ENCODE measurements at places on chromosomes 7 and 10. TPM values are rescaled to one million over a fixed set of nuclear protein-coding genes. Genes with fewer than 3 reads are reported as not detected.
A peak's percentile ranks its signal among the peaks of the same experiment; 100 is the strongest.

- no peaks in the 10 kb centered on the region for H3K4me1 ChIP-seq
- H3K27ac ChIP-seq, result no peak overlapping the region
- DNase-seq, result peak; percentile 34
- no peaks in the 10 kb centered on the region for H3K36me3 ChIP-seq
- no peaks in the 10 kb centered on the region for H3K27me3 ChIP-seq
Observed at GRCh38 chr7:2958416-2959102, 85.1 kb downstream of the CARD11 start.

- H3K27ac ChIP-seq, result no peak overlapping the region
- H3K36me3 ChIP-seq, result no peaks in the 10 kb centered on the region
- no peak overlapping the region for H3K4me3 ChIP-seq
- no peaks in the 10 kb centered on the region for H3K27me3 ChIP-seq
- no peak for DNase-seq
- H3K4me1 ChIP-seq, result no peaks in the 10 kb centered on the region
Observed at GRCh38 chr10:70477661-70478162, 855 bp upstream of the PALD1 start.

DNA sequence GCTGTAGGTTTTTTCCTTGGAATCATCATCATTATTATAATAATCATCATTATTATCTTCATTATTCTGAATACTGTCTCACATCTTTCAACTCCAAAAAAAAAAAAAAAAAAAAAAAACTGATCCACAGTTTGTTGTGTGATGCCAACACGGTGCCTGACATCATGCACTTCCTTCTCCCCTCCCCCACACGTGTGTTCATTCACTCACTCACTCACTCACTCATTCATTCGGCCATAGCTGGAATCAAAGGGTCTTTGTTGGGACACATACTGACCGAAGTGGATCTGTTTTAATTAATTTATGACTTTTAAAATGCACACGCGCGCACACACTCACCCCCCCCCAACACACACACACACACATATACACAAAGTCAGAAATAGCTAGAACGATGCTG is 177.8 kb downstream of the PIP4K2A start:
- DNase-seq, result no peak
- no peak overlapping the region for H3K4me3 ChIP-seq
- H3K27ac ChIP-seq, result no peak overlapping the region
- H3K4me1 ChIP-seq, result no peaks in the 10 kb centered on the region

GRCh38 chr7:148391591-148391990 is 199.0 kb upstream of the C7orf33 start:
- H3K36me3 ChIP-seq, result no peaks in the 10 kb centered on the region
- DNase-seq, result no peak
- H3K4me3 ChIP-seq, result no peak overlapping the region
- no peaks in the 10 kb centered on the region for H3K4me1 ChIP-seq

Gene PHF14
- 51.8 TPM for total RNA-seq

Gene CALHM1
- total RNA-seq, result not detected

Gene VPS37D
- 1.5 TPM for total RNA-seq

- no peaks in the 10 kb centered on the region for H3K27me3 ChIP-seq
- no peak overlapping the region for H3K4me3 ChIP-seq
- no peak for DNase-seq
- H3K36me3 ChIP-seq, result no peaks in the 10 kb centered on the region
- no peak overlapping the region for H3K27ac ChIP-seq
Observed at GRCh38 chr10:131575877-131576276, 264.4 kb upstream of the TCERG1L start.

- DNase-seq, result no peak
- H3K4me1 ChIP-seq, result no peaks in the 10 kb centered on the region
- no peak overlapping the region for H3K27ac ChIP-seq
- no peak overlapping the region for H3K4me3 ChIP-seq
- no peaks in the 10 kb centered on the region for H3K27me3 ChIP-seq
Observed at GRCh38 chr7:2894118-2894940, 50.2 kb upstream of the GNA12 start.

Gene PLAU
- total RNA-seq, result 33.6 TPM

- no peaks in the 10 kb centered on the region for H3K4me1 ChIP-seq
- DNase-seq, result no peak
- no peaks in the 10 kb centered on the region for H3K27me3 ChIP-seq
Observed at GRCh38 chr10:357201-357950, 222.1 kb downstream of the ZMYND11 start.

Gene ZNF727
- total RNA-seq, result 6.3 TPM

DNA sequence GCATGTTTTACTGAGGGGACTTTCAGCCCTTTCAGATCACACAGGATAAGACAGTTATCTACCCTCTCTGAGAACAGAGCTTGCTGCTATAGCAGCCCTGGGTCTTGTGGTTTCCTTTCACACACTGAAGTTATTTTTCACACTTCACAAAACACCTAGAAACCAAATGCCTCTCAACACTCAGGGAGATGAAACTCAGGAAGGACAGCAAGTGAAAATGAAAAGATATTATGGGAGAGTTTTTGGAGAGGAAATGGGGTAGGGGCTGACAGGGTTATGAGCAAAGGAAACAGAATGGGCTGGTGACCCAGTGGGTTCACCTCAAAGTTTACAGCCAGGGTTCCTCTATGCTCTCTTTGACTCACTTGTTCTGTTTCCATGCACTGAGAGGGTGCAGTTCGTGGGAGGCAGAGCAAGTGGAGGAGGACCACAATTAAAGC is 17.0 kb upstream of the GIMAP2 start:
- no peak overlapping the region for H3K4me3 ChIP-seq
- H3K27me3 ChIP-seq, result no peaks in the 10 kb centered on the region
- no peak for DNase-seq
- no peaks in the 10 kb centered on the region for H3K36me3 ChIP-seq

GRCh38 chr7:55254242-55254595 is 110.9 kb upstream of the LANCL2 start:
- no peaks in the 10 kb centered on the region for H3K36me3 ChIP-seq
- no peaks in the 10 kb centered on the region for H3K4me1 ChIP-seq
- DNase-seq, result no peak

Gene VWDE
- total RNA-seq, result 0.55 TPM

Gene HMX3
- not detected for total RNA-seq

DNA sequence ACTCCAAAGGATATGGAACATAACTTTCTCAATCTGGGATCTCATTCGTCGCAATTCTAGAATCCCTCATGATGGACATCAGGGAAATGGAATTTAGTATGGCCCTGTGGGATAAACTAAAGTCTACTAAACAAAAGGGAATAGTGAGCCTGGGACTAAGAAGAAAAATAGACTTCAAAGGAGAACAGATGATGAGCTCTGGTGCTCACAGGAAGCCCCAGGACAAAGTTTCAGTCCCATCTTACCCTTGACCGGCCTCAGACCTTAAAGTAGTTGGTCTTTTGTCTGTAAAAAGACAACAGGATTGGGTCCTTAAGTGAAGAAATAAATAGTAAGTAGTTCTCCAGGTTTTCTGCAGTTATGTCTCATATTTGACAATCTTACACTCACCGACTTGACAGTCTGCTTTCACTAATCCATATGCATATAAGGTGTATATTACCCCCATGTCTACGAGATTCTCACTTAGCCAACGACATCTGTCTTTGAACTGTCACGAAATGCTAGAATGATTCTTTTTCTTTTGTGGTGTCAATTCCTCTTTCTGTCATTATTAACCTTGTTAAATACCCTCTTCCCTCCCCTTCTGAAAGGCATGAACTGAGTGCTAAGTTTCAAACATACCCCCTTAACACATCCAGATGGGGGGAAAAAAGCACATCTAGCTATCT is 10.9 kb upstream of the IKZF1 start:
- H3K4me1 ChIP-seq, result no peaks in the 10 kb centered on the region
- DNase-seq, result no peak
- no peak overlapping the region for H3K27ac ChIP-seq
- no peak overlapping the region for H3K4me3 ChIP-seq
- no peaks in the 10 kb centered on the region for H3K36me3 ChIP-seq
- no peaks in the 10 kb centered on the region for H3K27me3 ChIP-seq

- H3K4me3 ChIP-seq, result no peak overlapping the region
- no peaks in the 10 kb centered on the region for H3K4me1 ChIP-seq
- H3K27me3 ChIP-seq, result no peaks in the 10 kb centered on the region
- no peaks in the 10 kb centered on the region for H3K36me3 ChIP-seq
Observed at GRCh38 chr10:87038786-87039185, 18.7 kb downstream of the FAM25A start.

- H3K36me3 ChIP-seq, result no peaks in the 10 kb centered on the region
- H3K4me3 ChIP-seq, result no peak overlapping the region
- no peaks in the 10 kb centered on the region for H3K27me3 ChIP-seq
- DNase-seq, result no peak
- no peaks in the 10 kb centered on the region for H3K4me1 ChIP-seq
Observed at GRCh38 chr7:128264477-128264876, 23.4 kb downstream of the LEP start.

GRCh38 chr10:36670621-36671402 is 454.6 kb upstream of the ANKRD30A start:
- no peaks in the 10 kb centered on the region for H3K27me3 ChIP-seq
- no peak overlapping the region for H3K27ac ChIP-seq
- H3K4me3 ChIP-seq, result no peak overlapping the region
- no peaks in the 10 kb centered on the region for H3K4me1 ChIP-seq

Gene RAB19
- not detected for total RNA-seq

DNA sequence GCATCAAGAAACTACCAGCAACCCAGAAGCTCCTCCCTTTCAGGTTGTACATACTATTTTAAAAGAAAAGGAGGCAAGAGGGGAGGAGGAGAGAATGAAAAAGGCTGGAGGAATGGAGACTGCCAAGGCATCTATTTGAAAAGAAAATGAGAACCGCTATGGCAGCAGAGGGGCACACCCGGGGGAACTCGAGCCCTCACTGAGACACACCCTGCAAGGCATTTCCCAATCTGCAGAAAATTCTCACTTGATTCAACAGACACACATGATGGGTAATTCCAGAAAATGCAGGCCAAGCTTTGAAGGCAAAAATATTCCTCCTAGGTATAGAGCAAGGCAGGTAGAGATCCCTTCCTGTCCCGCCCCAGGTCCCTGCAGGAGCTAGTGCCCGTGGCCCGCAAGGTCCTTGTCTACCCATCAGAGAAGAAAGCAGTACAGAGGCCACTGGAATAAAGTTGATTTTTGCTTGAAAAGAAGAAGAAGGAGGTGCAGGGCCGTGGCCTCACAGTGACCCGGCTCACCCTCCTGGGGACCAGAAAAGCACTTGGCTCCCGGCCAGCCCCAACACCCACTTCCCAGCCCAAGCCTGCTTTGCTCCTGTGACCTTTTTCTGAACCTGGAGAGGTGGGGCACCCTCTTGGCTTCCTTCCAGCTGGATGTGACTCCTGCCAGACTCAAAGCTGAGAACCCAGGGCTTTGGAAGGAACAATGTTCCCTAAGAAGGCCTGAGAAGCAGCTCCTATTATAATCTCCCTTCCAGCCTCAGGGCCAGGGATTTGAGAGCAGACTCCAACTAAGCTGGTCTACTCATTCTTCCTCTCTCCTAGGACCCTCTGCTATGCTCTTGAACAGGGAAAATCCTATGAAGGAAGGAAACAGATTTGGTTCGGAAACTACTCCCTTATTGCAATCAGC is 6.2 kb upstream of the PIK3CG start:
- H3K27me3 ChIP-seq, result no peaks in the 10 kb centered on the region
- no peak overlapping the region for H3K4me3 ChIP-seq
- DNase-seq, result peak; percentile 56
- H3K36me3 ChIP-seq, result no peaks in the 10 kb centered on the region
- H3K27ac ChIP-seq, result no peak overlapping the region

DNA sequence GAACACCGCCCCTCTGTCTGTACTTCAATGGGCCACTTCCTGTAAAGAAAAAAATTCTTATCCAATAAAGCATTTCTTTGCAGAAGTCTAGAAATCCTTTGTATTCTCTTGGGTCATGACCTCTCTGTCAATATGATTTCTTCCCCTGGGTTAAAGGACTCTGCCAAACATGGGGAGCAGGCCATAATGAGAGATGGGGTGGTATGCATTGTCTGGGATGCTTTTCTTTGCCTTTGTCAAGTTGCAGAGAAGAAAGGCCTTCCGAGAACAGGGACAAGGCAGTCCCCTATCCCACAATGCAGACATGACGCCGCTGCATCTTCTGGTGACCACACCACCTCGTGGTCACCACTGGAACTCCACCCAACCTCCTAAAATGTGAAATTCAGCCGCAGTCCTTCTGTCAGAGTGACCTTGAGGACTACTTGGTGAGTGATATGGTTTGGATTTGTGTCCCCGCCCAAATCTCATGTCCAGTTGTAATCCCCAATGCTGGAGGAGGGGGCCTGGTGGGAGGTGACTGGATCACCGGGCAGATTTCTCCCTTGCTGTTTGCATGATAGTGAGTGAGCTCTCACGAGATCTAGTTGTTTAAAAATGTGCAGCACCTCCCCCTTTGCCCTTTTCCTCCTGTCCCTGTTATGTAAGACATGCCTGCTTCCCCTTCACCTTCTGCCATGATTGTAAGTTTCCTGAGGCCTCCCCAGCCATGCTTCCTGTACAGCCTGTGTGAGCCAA is 15.2 kb upstream of the FRMPD2 start:
- no peaks in the 10 kb centered on the region for H3K36me3 ChIP-seq
- DNase-seq, result peak; percentile 61
- no peaks in the 10 kb centered on the region for H3K4me1 ChIP-seq
- H3K4me3 ChIP-seq, result no peak overlapping the region
- no peak overlapping the region for H3K27ac ChIP-seq

DNA sequence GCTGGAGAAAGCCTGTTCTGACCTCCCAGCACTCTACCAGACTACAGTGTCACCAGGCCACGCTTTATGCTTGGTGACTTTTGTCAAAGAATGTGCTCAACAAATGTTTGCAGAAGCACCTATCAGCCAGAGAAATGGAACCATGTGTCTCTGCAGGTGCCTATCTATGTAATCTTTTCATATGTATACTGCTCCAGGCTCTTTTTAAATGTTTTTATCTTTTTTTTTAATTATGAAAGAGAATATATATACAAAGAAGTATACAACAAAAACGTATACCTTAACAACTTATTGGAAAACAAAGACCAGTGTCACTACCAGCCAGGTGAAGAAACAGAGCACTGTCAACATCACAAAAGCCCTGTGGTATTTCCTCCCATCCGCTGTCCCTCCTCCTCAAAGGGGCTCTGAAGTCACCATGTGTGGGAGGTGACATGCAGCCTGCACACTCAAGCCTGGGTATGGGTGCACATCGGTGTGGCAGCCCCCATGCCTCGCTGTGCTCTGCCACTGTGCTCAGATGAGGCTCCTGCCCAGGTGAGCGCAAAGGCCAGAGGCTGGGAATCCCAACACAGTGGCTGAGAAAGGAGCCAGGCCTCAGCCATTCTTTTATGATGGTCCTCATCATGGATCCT is 120.6 kb downstream of the CLEC2L start:
- H3K27ac ChIP-seq, result no peak overlapping the region
- no peak overlapping the region for H3K4me3 ChIP-seq

Measured in aorta (tissue), 5 donors.